ENCODE measurements at places on chromosomes 3 and 15.

- DNase-seq: no peak
These were observed 38.7 kb downstream of the THSD4 start for GRCh38 chr15:71153823-71154524.

- no peak for DNase-seq
These were observed 28.4 kb upstream of the PRICKLE2 start for GRCh38 chr3:64253689-64254088.

DNA sequence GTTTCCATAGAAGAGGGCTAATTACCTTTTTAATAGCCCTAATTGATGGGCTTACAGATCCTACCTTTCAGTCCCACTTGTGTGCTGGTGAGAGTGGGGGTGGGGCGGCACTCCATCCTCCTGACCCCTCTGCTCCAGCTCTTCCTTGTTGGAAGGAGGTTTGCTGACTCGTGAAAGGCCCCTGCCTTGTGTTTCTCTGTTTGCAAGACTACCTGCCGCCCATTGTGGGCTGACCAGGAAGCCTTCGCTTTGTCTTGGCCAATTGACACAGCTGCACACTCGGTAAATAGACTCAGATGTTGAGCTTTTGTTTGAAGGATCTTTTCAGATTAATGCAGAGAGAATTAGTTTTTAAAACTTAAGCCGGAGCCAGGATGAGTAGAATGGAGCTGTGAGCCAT, 197.3 kb upstream of the HES1 start:
- no peak for DNase-seq

DNA sequence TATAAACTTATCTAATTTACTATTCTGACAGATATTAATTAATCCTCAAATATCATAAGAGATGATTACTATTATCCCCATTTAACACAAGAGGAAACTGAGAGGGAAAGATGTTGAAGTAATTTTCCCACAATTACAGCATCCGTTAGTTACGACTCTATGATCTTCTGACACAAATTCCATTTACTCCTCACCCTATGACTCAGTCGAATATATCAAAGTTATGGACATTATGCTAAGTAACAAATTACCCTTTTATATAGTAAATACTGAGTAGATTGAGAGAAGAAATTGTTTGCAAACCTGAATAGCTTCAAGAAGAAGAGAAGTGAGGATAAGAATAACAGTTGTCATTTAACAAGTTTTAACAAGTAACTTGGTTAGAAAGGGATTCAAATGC, 340.0 kb downstream of the TBC1D5 start:
- DNase-seq: no peak

DNA sequence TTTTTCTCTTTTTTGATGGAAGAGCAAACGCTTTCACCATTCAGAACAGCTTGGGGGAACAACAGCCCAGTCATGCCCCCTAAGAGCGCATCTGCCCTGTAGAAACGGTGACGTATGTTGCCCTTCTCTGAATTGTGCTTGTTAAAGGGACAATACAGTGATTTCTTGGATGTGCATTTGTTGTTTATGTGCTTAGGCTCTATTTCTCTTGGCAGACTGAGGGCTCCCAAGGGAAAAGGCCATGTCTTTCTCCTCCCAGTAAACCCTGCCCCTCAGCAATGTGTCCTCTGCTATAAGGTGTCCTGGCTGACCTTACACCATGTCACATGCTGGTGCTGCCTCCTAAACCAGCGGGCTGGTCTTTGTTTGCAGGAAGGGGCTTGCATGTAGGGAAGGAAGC, 346.1 kb downstream of the EPHB1 start:
- no peak for DNase-seq

DNA sequence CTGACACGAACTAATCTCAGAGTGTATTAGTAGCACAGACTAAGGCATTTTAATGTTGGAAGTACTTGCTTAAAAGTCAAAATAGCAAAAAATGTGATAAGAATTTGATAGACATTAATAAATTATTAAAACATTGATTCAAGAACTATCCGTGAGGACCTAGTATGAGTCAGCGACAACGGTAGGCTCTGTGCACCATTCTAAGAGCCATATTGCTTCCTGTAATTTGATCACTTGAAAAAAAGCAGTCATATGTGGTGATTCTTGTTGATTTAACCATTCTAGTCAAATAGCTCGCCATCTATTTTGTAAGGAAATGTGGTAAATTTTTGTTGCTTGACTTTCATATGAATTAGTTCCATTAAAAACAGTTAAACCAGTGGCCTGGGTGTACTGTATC, 534.9 kb upstream of the ARRDC4 start:
- DNase-seq: no peak

- DNase-seq: no peak
These were observed 41.2 kb downstream of the CRYBG3 start for GRCh38 chr3:97863031-97863430.

DNA sequence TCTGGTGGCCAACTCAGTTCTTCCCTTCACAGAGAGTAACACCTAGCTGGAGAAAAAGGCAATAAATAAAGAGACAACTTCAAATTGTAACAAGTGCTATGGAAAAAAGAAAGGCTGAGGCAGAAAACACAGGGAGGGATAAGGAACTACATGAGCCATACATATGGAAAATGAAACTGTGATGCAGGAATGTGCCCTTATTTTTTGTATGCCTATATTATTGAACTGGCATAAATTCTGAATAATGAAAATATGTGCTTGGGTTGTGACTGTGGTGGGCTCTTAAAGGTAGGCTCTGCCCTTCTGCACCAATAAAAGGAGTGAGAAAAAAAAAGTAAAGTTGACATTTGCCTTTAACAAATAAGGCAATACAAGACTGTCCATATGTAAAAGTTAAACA, 19.6 kb downstream of the FHIT start:
- DNase-seq: no peak

GRCh38 chr15:96237002-96237401, 93.5 kb upstream of the NR2F2 start:
- DNase-seq: no peak

DNA sequence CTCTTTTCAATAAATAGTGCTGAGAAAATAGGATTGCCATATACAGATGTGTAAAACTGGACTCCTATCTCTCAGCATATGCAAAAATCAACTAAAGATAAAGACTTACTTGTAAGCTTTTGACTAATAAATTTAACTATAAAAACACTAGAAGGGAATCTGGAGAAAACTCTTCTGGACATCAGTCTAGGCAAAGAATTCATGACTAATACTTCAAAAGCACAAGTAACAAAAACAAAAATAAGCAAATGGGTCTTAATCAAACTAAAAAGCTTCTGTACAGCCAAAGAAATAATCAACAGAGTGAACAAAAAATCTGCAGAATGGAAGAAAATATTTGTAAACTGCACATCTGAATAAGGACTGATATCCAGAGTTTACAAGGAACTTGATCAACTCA, 1122.2 kb downstream of the TBL1XR1 start:
- DNase-seq: no peak

- DNase-seq: no peak
These were observed 312.1 kb downstream of the TAFA4 start for GRCh38 chr3:68620211-68620610.

- no peak for DNase-seq
These were observed 319.9 kb upstream of the GRM7 start for GRCh38 chr3:6540981-6541380.

DNA sequence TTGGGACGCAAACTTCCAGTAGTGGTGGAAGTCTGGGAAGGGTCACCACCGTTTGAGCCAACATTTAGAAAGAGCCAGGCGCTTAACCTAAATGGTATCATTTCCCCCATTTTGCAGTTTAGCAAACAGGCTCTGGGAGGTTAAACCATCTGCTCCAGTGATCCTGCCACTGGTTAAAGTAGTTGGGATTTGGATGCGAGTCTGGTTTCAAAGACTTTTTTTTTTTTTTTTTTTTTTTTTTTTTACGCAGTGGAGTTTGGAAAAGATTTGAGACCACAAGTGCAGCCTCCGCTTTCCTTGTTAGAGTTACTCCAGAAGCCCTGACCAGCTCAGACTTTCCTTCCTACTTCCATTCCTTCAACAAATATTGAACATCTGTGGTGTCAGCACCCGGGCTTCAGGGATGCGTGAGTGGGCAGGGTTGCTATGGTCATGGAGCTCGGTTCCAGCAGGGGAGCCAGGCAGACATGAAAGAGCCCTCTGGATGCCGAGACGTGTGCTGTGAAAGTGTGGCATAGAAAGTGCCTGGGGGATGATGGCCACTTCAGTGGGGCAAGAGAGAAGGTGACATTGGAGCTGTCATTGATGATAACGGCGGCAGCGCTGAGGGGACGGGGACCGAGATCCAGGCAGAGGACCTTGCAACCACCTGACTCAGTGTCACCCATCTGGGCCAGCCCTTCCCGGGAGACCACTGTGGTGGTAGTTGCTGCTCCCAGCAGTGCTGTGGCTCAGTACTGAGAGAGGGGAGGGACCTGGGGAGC, 1.1 kb upstream of the RNU6-1 start:
- no peak for DNase-seq

- DNase-seq: no peak
These were observed 14.9 kb upstream of the C3orf22 start for GRCh38 chr3:126573492-126574117.

DNA sequence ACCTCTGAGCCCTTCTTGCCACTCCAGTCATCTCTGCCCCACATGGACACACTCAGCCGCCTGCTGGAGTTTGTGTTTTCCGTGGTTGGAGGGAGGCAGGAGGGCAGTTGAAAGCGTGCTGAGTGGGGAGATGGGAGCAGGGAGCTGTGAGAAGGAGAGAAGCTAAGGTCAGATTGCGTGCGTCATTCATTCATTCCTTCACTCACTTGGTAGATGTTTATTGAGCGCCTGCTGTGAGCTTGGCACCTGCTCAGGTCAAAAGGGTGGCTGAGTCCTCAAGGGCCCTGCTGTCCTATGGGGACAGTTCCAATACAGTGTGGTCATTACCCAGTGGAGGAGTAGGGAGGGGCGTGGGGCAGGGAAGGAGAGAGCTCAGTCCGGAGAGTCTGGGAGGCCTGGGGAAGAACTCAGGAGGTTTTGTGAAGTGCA, 23.5 kb downstream of the LIMD1 start:
- no peak for DNase-seq

DNA sequence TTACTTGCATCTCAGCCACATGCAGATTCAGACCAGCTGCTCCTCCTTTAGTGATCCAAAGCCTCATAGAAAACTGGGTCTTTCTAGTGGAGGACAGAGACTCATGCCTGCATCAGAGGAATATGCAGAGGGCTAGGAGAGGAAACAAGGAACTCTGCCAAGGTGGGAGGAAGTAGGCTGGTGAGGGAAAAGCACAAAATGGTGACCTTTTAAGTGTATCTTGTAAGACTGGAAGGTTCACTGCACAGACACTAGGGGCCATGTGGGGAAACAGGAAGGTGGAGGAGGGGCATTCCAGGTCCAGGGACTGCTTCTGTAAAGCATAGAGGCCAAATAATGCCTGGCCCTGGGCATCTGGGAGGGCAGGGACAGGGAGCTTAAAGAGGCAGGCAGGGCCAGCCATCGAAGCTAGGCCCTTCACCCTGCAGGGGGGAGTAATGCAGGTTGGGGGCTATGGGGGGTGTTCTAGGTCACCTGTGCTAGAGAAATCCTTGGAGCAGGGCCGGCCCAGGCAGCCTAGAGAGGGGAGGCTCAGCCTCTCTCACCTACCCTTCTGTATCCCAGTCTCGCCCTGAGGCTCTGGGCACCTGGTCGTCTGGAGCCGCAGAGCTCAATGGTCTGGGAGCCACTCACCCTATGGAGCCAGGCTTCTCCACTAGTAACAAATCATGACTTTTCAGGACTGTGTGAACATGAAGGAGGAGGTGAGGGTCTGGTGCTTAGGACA, 117.7 kb downstream of the DNAJB8 start:
- DNase-seq: no peak

DNA sequence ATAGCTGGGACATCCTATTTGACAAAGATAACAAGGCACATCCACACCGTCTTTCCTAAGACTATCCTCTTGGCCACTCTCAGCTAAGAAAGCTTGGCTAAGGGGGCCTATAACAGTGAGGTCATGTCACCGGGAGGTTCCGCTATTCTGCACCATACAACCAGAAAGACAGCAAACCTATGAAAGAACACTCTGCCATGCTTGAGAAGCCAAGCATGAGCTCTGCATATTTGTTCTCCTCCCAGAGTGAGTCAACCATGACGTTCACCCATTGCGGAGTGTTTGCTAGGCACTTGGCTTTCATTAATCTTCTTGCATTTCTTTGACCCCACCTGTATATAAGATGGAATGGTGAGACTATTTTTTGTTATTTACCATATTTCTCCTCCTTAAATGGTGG, 141.2 kb downstream of the GMNC start:
- no peak for DNase-seq

DNA sequence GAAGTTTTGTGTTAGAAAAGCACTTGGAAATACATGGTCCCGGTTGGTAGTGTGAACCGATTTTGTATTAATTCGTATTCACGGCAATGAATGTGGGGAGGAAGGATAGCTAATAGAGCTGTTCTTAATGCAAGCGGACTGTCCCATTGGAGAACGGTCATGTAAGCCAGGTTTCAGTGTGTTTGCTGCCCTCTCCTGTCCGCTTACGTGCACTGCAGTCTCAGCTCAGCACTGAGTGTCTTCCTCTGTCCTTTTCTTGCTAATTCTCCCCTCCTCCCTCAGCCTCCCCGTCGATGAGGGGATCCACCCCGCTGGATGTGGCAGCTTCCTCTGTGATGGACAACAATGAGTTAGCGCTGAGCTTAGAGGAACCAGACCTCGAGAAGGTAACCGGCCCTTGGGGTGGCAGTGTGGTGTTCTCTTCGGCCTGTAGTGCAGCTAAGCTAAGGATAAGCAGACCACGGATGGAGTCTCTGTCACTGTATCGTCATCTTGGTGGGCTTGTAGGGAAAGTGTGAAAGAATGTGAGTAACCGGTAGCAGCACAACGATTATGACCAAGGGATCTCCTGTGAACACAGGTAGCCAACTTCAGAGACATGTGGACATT, 267.5 kb upstream of the CHRM5 start:
- peak; percentile 58 for DNase-seq

GRCh38 chr3:21954709-21955108, 203.7 kb upstream of the ZNF385D start:
- DNase-seq: no peak

DNA sequence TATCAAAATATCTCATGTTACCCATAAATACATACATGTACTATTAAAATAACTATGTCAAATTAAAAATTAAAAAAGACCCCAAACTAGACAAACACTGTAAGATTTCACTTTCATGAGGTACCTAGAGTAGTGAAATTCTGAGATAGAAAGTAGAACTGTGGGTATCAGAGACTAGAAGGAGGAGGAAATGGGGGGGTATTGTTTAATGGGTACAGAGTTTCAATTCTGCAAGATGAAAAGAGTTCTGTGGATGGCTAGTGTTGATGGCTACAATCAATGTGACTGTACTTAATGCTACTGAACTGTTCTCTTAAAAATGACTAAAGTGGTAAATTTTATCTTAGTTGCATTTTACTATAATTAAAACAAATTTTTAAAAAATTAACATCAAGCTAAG, 36.6 kb downstream of the RFX7 start:
- no peak for DNase-seq

- peak; percentile 33 for DNase-seq
These were observed 921 bp downstream of the MGLL start for GRCh38 chr3:127821394-127821793.

- DNase-seq: peak; percentile 54
These were observed 458.3 kb downstream of the MFSD1 start for GRCh38 chr3:159260049-159260662.

- no peak for DNase-seq
These were observed 75.9 kb upstream of the CADPS start for GRCh38 chr3:62951037-62951613.
